ENCODE measurements at places on chromosomes 16 and 17. TPM values are rescaled to one million over a fixed set of nuclear protein-coding genes. Genes with fewer than 3 reads are reported as not detected.

DHRS7C gene
- total RNA-seq = not detected

ABCA10 gene
- 2.9 TPM for total RNA-seq

LLGL1 gene
- 39.9 TPM for total RNA-seq

TPSB2 gene
- total RNA-seq = not detected

ENDOV gene
- 17.3 TPM for total RNA-seq

CEMP1 gene
- not detected for total RNA-seq
